H1 (cell line): ENCODE measurements at places on chromosomes 12 and 14.

GRCh38 chr12:93219947-93220346, 157.8 kb upstream of the NUDT4 start:
- DNase-seq = no peak
- H3K27ac ChIP-seq = no peak overlapping the region
- H3K4me1 ChIP-seq = no peaks in the 10 kb centered on the region
- H3K4me3 ChIP-seq = no peak overlapping the region
- no peaks in the 10 kb centered on the region for H3K27me3 ChIP-seq

GRCh38 chr12:87848248-87848868, 180.8 kb downstream of the C12orf50 start:
- H3K4me3 ChIP-seq = no peak overlapping the region
- peaks cover 3% of the 10 kb centered on the region; the same call in 1 of the 2 replicates for H3K4me1 ChIP-seq
- H3K27me3 ChIP-seq = no peaks in the 10 kb centered on the region
- H3K36me3 ChIP-seq = no peaks in the 10 kb centered on the region
- no peak overlapping the region for H3K27ac ChIP-seq

GRCh38 chr14:92963301-92964123, 40.6 kb downstream of the CHGA start:
- 0 out of 2 replicates have a peak, but pooled peaks cover 4% of the 10 kb centered on the region for H3K4me1 ChIP-seq
- no peak overlapping the region for H3K27ac ChIP-seq
- no peak for DNase-seq
- no peak overlapping the region for H3K4me3 ChIP-seq
- no peaks in the 10 kb centered on the region; the same call in 1 of the 2 replicates for H3K36me3 ChIP-seq
- no peaks in the 10 kb centered on the region for H3K27me3 ChIP-seq

DNA sequence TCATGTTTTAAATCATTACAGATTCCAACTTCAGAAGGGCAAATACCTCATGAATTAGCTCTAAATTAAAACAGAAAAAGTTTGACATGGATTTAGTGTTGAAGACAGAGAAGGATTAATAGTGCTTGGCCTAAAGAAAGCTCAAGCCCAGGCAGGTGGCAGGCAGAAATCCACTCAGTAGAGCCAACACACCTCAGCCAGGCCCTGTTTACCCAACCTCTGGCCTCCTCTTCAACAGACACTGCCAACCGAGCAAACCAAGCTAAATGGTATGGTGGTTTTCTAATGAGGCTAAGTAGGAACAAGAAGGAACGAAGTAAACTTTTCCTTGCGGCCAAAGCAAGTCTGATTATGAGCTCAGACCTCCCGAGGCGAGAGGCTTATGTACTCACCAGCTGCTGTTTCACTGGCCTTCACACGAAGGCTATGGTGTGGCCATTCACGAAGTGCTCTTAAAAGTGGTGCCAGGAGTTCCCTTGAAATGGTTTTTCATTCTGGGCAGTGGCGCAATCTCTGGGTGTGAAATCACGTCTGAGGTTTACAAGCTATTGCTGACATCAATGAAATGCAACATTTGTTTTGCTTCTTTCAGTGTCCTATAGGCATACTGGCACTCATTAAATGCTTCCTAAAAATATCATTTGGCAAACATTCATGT, 124.1 kb upstream of the LGR5 start:
- no peak for DNase-seq
- H3K4me3 ChIP-seq = no peak overlapping the region
- no peak overlapping the region for H3K27ac ChIP-seq
- no peaks in the 10 kb centered on the region for H3K27me3 ChIP-seq

GRCh38 chr14:56659964-56660551, 80.5 kb downstream of the TMEM260 start:
- no peak overlapping the region for H3K4me3 ChIP-seq
- no peak for DNase-seq
- peaks cover 2% of the 10 kb centered on the region for H3K27me3 ChIP-seq
- no peaks in the 10 kb centered on the region for H3K36me3 ChIP-seq
- peaks cover 2% of the 10 kb centered on the region for H3K4me1 ChIP-seq

GRCh38 chr12:104506676-104507401, 50.1 kb downstream of the CHST11 start:
- DNase-seq = no peak
- no peaks in the 10 kb centered on the region for H3K27me3 ChIP-seq
- H3K36me3 ChIP-seq = no peaks in the 10 kb centered on the region
- no peak overlapping the region for H3K4me3 ChIP-seq
- no peak overlapping the region for H3K27ac ChIP-seq

DNA sequence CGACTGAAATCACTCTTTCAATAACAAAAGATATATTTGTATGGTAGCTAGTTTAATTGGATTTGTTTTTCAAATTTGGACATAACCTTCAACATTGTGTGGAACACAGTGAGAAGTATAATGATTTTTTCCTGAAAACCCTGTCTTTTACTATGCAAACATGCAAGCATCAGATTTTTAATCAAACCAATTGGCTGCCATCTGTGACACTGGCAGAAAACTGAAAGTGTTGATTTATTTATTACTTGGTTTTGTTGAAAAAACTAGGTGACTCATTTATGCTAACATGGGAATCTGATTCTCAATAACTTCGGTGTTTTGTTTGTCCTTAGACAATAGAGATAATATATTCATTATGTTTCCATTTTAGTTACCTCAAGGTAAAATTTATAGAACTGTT, 82.0 kb downstream of the NTS start:
- H3K27ac ChIP-seq = no peak overlapping the region
- no peak for DNase-seq
- H3K36me3 ChIP-seq = no peaks in the 10 kb centered on the region

- H3K4me3 ChIP-seq = no peak overlapping the region
- no peak overlapping the region for H3K27ac ChIP-seq
- H3K36me3 ChIP-seq = peaks cover 9% of the 10 kb centered on the region
- no peaks in the 10 kb centered on the region for H3K27me3 ChIP-seq
- no peaks in the 10 kb centered on the region for H3K4me1 ChIP-seq
These were observed 32.8 kb upstream of the TOMM20L start for GRCh38 chr14:58362798-58363412.

DNA sequence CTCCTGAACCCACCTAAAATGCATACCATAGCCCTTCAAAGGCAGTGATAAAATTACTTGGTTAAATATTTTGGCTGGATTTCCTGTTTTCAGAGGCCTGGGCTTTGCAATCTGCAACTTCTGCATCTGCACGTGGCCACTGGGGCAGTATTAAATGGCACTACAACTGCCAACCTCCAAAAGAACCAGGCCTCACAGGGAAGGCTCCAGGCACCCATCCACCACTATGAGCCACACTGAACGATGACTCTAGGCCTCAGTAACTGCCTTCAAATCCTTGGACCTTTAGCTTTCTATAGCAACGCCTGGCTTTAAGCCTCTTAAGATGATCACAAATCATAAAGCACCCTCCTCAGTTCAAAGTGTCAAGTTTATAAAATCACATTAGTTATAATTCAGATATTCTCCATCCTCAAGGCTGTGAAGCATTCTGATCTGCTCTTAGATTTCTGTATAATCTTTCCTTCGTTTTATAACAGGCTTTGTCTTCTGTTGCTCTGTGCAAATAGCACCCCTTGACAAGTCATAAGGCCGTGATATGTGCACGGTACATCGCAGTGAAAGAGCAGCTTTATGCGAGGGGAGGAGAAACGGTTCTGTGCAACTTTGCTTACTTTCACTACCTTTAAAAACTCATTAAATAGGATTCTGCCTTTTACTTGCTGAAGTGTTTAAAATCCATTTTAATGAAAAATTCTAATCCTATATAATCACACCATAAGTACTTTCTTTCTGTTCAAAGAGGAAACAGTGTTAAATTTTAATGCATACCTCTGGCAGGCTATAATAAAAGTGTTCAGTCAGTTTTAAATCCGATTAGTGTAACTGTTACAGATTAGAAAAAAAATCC, 196.4 kb upstream of the G2E3 start:
- H3K27ac ChIP-seq = no peak overlapping the region
- H3K36me3 ChIP-seq = no peaks in the 10 kb centered on the region
- H3K4me3 ChIP-seq = peak overlapping the region; percentile 24; the same call in 1 of the 2 replicates

GRCh38 chr12:57614178-57614947, 3.1 kb downstream of the ARHGEF25 start:
- no peak overlapping the region for H3K4me3 ChIP-seq
- no peaks in the 10 kb centered on the region for H3K36me3 ChIP-seq
- peaks cover 86% of the 10 kb centered on the region for H3K27me3 ChIP-seq
- peaks cover 12% of the 10 kb centered on the region for H3K4me1 ChIP-seq
- H3K27ac ChIP-seq = no peak overlapping the region

DNA sequence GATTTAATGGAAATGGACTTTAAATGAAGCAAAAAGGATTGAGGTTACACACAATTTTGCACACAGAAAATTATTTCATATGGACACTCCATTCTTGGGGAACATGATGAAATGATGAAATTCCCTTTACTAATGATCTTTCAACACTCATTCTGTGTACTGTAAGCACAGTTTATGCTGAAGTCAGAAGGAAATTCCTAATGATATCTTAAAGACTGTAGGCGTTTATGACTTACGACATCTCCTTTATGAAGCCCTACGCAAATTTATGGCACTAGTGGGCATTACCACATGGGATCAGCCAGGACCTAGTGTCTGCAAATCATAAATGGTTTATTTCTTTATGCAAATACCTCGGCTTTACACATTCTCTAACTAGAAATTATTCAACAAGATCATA, 97.9 kb upstream of the SOX5 start:
- DNase-seq = no peak
- no peak overlapping the region for H3K27ac ChIP-seq
- no peak overlapping the region for H3K4me3 ChIP-seq
- H3K36me3 ChIP-seq = no peaks in the 10 kb centered on the region
- H3K4me1 ChIP-seq = no peaks in the 10 kb centered on the region
- H3K27me3 ChIP-seq = no peaks in the 10 kb centered on the region

DNA sequence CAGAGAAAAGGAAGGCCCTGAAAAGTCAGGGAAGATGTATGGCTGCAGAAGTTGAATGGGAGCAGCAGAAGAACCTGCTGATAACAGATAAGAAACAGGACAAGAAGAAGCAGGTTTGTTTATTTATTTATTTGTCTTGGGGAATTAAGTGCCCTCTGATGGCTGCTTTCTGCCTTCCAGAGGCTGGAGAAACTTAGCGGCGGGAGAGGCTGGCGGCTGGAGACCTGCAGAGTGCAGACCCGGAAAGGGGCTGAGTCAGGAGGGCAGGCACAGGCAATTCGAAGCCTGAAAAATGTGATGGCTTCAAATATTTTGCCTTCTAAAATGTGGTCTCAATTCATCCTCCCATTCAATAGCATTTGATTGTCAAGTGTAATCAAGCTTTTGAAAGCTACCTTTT, 168.2 kb upstream of the GZMB start:
- H3K36me3 ChIP-seq = no peaks in the 10 kb centered on the region
- no peak overlapping the region for H3K4me3 ChIP-seq
- no peak overlapping the region for H3K27ac ChIP-seq
- peak; percentile 7 for DNase-seq
- peaks cover 3% of the 10 kb centered on the region for H3K4me1 ChIP-seq
- H3K27me3 ChIP-seq = no peaks in the 10 kb centered on the region

GRCh38 chr12:110234331-110234751, 46.7 kb upstream of the ATP2A2 start:
- no peaks in the 10 kb centered on the region for H3K27me3 ChIP-seq
- no peak for DNase-seq
- H3K4me3 ChIP-seq = no peak overlapping the region
- H3K36me3 ChIP-seq = no peaks in the 10 kb centered on the region
- no peaks in the 10 kb centered on the region for H3K4me1 ChIP-seq
- H3K27ac ChIP-seq = no peak overlapping the region

GRCh38 chr14:99268810-99269707, 2.9 kb downstream of the BCL11B start:
- no peaks in the 10 kb centered on the region for H3K36me3 ChIP-seq
- H3K27me3 ChIP-seq = peaks cover 7% of the 10 kb centered on the region
- H3K4me3 ChIP-seq = peak overlapping the region; percentile 78
- peaks cover 16% of the 10 kb centered on the region for H3K4me1 ChIP-seq

DNA sequence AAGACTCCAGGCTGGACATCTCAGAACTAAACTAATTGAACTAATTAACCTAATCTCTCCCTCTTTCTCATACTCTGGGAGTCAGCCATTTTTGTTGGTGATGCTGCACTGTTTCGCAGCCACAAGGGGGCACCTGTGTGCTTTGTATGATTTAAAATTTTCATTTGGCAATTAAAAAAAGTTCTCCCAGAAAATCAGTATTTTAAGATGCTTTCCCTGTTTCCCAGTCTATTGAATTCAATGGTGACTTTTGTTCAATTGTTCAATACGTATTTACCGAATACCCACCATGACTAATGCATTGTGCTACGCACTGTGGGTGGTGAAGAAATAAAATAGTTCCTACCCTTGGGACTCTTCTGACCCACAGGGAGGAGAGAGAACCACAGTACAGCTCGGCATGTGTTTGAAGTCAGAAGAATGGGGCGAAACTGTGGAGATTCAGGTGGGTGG, 63.7 kb downstream of the ZNF664 start:
- H3K27ac ChIP-seq = no peak overlapping the region
- peaks cover 7% of the 10 kb centered on the region for H3K4me1 ChIP-seq
- H3K4me3 ChIP-seq = no peak overlapping the region
- no peak for DNase-seq

GRCh38 chr12:53750812-53751335, 905 bp downstream of the CISTR start:
- no peak for DNase-seq
- no peaks in the 10 kb centered on the region for H3K36me3 ChIP-seq
- peak overlapping the region; percentile 42 for H3K4me3 ChIP-seq

DNA sequence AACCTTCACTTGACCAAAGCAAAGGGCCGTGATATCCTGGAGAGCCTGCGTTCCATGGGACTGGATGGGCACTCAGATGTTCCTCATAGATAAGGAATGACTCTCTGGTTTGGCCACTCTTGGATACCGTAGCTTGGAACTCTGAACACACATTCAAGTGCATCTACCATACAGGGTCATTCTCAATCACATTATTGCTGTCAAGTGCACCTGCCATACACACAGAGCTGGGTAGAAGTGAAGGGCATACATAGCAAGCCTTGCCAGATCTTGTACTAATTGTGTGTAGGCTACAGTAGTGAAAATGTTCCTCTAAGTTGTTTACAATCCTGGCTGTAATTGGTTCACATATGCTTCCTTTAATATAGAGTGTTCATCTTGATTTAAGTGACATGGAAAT, 58.3 kb downstream of the PELI2 start:
- no peak overlapping the region for H3K4me3 ChIP-seq
- H3K27ac ChIP-seq = no peak overlapping the region
- DNase-seq = no peak
- no peaks in the 10 kb centered on the region for H3K4me1 ChIP-seq

GRCh38 chr12:26832822-26833742, at the start of gene ITPR2:
ITPR2 (minus strand) TSS chr12:26833194; CDS start chr12:26832781, 413 bp downstream.
- H3K4me1 ChIP-seq = peaks cover 4% of the 10 kb centered on the region; the same call in 1 of the 2 replicates
- H3K27me3 ChIP-seq = 0 out of 2 replicates have a peak, but pooled peaks cover 3% of the 10 kb centered on the region
- peak; percentile 73 for DNase-seq
- peak within 1 kb of the TSS; percentile 77 for H3K4me3 ChIP-seq

- no peaks in the 10 kb centered on the region for H3K27me3 ChIP-seq
- DNase-seq = no peak
- H3K36me3 ChIP-seq = no peaks in the 10 kb centered on the region
- no peak overlapping the region for H3K4me3 ChIP-seq
- H3K4me1 ChIP-seq = no peaks in the 10 kb centered on the region; the same call in 1 of the 2 replicates
- H3K27ac ChIP-seq = no peak overlapping the region
These were observed 32.3 kb upstream of the PTCSC3 start for GRCh38 chr14:36208690-36209278.

- no peak for DNase-seq
- H3K27ac ChIP-seq = no peak overlapping the region
- no peaks in the 10 kb centered on the region for H3K4me1 ChIP-seq
- H3K27me3 ChIP-seq = no peaks in the 10 kb centered on the region
These were observed 190.0 kb upstream of the BMP4 start for GRCh38 chr14:54146601-54147000.

GRCh38 chr14:85466678-85467077, 63.3 kb upstream of the FLRT2 start:
- DNase-seq = no peak
- no peaks in the 10 kb centered on the region for H3K27me3 ChIP-seq
- no peaks in the 10 kb centered on the region for H3K4me1 ChIP-seq
- no peak overlapping the region for H3K4me3 ChIP-seq
- H3K36me3 ChIP-seq = no peaks in the 10 kb centered on the region; the same call in 1 of the 2 replicates
- H3K27ac ChIP-seq = no peak overlapping the region
